Stimulated activated CD8-positive, alpha-beta memory T cell treated with anti-CD3 and anti-CD28 coated beads, Interleukin-2, amount 100 ng/mL, for 1 hour (primary cell): ENCODE measurements at places on chromosomes 16 and 17.

DNA sequence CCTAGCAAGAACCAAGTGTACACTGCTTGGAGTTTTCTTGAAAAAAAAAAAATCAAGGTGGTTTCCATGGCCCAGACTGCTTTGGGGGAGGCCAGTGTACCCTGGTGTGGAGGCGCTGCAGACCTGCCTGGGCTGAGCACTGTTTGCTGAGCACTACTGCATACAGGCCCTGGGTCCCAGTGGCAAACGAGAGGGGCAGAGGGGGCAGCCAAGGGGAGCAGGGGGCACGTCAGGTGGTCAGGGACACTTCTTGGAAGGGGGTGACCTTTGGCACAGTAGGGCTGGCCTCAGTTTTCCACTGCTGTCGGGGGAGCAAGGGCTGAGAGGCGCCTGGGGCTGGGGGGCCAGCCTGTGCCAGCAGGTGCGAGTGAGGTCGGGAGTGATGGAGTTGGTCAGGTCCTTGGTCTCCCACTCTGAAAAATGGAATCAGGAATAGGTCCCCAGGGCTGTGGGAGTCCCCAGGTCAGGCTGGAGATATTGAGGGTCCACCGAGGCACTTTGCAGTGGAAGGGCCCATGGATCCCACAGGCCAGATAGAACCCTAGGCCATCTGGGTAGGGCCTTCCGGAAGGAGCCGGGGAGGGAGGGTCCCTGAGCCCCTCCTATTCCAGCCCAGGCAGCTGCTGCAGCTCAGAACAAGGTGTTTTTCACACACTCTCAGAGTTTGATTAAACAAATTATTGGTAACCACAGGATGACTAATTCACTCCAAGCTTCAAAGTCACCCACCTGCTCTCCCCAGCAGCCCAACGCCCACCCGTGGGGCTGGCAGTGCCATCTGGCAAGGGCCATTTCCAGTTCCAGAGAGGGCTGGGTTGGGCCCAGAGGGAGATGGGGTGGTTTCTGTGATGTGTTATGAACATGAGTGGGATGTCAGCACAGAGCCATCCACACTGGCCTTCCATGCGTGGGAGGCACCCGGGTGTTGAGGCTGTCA, 3.5 kb downstream of the ZFPM1 start:
- DNase-seq, result peak; percentile 47

- DNase-seq, result no peak
These were observed 12.4 kb downstream of the AMZ2 start for GRCh38 chr17:68260051-68260762.

DNA sequence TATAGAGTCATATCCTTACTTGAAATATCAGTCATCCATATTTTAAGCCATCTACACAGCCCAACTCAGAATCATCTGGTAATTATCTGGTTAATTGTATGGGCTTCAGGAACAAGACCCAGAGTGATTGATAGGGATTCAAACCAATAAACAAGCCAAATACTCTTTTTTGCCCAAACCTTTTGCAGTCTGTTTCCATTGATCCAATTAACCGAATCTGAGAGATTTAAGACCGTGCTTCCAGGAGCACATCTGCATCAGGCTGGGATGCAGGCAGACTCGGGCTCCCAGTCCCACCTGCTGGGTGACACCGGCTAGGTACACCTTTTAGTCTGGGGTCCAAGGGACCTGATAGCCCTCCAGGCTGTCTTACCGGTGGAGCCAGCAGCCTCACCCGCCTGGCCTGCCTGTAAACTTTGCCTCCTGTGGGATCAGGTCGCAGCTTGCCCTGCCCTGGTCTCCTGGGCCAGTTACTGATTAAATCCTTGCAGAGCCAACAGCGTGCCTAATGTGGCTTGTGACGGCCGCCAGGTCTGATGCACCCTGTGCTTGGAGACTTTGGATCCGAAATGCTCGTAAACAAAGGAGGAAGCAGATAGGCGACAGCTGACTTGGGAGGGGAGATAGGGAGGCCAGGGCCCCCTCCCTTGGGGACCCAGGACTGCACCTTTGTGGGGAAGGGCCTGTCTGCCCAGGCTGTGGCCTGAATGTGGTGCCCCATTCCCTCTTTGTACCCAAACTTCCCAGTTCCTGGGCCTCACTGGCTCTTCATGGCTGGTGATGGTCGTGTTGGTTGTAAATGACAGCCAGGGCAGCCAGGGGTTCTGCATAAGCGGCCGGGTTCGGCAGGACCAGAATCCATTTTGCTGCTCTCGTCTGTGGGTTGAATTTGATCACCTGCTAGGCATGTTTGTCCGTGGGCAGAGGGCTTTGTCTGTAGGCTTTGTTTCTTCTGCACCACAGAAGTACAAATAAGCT, 3.8 kb downstream of the CMIP start:
- no peak for DNase-seq

- no peak for DNase-seq
These were observed 131.0 kb downstream of the PRKCB start for GRCh38 chr16:23966597-23967394.

DNA sequence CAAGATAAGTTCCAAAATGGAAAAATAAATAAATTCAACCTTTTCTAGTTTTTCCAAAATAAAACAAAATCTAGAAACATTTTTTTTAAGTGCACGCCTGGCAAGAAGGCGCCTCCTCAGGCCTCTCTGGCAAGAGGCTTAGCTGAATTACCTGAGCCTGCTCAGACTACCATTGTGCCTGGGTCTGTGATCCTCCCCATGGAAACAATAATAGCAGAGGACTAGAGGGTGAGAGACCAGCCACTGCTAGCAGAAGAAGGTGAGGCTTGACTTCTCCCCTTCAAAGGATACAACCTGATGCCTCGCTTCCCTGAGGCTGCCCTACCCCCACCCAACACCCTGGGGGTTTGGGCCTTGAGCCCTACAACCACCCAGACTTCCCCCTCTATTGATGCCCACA, 14.8 kb downstream of the TERB1 start:
- DNase-seq, result no peak

- DNase-seq, result no peak
These were observed 1070.0 kb downstream of the CDH11 start for GRCh38 chr16:64051824-64052223.

DNA sequence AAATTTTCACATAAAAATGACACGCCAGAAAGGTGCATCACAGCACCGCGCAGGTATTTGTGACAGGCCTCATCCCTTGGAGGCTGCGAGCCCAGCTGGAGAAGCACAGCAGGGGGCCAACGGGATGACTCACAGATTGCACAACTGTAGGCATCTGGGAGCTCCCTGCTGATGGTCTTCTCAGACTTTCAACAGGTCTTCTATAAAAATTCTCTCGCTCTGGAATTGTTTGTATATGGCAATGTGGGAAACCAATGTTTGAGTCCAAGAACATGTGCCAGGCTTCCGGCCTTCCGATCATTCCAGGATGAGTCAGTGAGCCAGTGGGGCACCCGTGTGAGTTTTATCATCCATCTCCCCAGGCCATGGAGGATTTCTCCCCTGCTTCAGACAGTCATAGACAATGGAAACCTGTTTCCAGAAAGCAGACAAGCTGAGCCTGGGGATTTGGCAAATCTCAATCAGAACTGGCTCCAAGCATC, 24.1 kb upstream of the ADORA2B start:
- DNase-seq, result no peak

GRCh38 chr17:79707931-79708891, 22.5 kb upstream of the ENPP7 start:
- DNase-seq, result peak; percentile 27

DNA sequence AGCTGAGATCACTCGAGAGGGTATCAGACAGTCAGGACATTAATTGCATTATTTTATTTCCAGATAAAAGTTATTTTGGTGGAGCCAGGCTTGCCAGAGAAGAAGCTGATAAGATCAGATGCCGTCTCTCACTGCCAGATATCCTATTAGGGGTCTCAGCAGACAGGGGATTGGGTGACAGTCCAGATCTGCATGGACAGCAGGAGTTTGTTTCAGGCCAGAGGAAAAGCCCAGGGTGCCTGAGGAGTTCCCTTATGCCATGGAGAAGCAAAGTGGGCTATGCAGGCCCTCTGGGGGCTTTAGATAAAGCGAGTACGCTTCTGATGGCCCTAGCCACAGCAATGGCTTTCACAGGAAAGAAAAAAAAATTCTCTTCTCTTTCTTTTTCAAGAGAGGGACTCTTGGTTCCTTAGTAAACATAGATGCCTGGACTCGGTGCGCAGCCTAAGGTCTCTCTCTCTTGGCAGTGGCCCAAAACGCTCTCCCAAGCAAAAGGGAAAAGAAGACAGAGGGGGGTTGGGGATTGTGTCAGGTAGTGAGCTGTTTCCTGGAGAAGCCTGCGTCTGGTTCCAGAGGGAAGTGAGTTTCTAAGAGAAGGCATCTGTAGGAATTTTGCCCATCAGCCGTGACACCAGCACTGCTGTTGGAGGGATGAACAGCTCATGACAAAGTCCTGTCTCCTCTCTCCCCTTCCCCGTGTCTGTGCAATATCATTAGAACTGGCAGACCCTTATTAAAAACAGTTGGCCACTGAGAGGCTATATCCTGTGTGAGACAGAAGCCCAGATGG, 166.3 kb upstream of the FOXF1 start:
- DNase-seq, result no peak

DNA sequence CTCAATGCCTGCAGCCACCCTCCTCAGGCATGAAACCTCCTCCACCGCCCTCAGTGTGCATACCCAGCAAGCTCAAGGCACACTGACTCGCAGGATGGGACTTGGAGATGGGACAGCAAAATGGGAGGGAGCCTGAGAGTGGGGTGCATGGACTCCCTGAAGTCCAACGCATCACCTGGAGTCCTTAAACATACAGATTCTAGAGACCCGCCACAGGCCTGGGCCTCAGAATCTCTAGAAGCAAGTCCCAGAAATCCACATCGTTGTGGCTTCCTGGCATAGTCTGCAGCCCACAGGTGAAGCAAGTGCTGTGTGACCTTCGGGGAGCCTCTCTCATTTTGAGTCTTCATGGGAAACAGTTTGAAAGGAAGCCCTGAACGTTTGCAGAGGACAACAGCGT, 3.6 kb upstream of the TBX21 start:
- no peak for DNase-seq

GRCh38 chr17:48732688-48733629, 4.4 kb upstream of the HOXB13 start:
- no peak for DNase-seq

DNA sequence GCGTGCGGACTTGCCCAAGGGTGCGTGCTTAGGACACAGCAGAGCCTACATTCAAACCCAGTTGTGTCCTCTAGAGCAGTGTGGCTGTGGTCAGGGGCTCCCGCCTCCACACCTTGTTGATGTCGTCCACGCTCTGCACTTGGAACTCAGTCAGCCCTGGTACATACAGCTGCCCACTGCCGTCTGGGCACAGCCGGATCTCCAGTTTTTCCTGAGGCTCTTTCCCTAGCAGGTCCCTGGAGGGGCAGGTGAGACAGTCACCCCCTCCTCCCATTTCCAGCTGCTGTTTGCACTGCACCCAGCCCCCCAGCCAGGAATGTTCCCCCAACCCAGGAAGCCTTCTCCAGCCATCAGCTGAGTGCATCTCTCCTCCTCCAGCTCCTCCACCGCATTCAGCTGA, 25.7 kb downstream of the KATNB1 start:
- no peak for DNase-seq

DNA sequence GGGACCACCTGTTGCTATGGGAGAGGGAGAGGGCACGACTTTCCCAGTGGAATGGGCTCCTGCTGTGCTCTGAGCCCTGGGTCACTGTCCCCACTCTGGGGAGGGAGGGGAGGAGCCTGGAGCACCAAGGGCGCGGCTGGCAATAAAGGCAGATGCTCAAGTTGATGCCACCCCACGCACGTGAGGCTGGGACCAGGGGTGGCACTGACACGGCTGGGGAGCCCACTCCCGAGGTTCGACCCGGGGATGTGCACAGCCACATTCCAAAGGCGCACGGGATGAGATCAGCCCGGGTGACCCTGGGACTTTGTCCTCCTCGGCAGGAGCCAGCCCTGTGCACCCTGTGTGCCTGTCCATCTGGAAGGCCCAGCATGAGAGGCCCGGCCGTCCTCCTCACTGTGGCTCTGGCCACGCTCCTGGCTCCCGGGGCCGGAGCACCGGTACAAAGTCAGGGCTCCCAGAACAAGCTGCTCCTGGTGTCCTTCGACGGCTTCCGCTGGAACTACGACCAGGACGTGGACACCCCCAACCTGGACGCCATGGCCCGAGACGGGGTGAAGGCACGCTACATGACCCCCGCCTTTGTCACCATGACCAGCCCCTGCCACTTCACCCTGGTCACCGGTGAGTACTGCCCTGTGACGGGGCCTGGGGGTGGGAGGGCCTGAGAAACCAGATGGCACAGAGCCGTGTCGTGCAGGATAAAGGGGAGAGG, at the start of gene ENPP7:
Gene ENPP7, plus strand, starts transcription at position 175 of the 715 bp plus-strand sequence. Its CDS starts 197 bp downstream, at position 372.
- DNase-seq, result no peak

DNA sequence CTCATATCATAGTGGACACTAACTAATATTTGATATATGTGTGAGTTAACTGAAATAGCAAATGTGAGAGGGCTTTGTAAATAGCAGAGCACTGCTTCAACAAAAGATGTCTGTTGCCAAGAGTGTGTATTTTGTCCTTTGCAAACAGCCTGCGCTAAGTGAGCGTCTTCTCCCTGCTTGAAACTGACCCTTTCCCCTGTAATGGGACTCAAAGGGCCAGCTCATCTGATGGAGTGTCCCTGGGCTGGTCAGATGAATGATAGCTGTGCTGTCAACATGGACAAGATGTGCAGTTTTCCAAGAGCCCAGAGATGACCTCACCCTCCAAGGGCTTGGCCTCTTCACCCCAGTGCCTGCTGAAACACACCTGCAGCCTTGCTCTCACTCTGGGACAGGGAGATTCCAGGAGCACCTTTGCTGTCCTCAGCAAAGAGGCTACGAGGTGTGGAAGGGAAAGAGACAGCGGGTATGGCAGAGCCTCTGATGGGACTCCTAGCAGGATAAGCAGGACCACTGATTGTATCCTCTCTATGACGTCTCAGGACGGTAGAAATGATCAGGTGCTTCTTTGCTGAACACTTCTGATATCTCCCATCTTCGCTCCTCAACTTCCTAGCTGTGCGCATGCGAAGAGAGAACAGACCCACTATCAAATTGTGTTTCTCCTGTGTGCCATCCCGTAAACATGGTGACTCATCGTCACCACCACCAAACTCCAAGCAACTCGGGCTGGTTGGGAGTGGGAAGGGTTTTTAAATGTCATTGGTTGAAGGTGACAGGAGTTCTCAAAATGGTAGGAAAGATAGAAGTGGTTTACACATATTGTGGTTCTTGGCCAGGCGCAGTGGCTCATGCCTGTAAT, 35.8 kb upstream of the TBX2 start:
- DNase-seq, result no peak

DNA sequence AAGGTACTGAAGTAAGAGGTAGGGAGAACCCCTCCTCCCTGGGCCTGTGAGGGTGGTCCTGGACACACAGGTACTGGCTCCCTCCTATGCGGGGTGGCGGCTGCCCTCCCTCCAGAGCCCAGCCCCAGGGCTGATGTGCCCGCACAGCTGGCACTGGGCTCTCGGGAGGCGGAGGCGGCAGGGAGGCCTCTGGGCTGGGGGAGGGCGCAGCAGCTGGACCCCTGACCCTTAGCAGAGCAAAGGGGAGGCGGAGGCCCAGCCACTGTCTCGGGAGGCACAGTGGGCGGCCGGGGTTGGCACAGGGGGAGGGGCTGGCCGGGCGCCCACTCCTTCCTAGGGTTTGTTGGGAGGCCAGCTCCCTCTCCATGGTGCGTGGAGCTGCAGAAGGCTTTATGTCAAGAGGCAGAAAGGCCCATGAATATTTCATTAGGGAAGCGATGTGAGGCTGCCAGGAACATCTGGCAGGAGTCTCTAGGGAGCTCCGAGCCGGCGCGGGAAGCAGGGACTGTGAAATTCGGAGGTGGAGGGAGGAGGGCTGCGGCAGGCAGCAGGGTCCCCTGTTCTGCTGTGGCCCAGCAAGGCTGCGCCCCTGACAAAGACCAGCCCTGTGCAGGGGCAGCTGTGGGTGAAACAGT, 44.1 kb upstream of the ACSF3 start:
- DNase-seq, result no peak
